Prostate gland (tissue), 2 donors: ENCODE measurements at places on chromosomes 12 and 14.

GRCh38 chr14:100065942-100066574, 836 bp downstream of the EVL start:
- DNase-seq: no peak

DNA sequence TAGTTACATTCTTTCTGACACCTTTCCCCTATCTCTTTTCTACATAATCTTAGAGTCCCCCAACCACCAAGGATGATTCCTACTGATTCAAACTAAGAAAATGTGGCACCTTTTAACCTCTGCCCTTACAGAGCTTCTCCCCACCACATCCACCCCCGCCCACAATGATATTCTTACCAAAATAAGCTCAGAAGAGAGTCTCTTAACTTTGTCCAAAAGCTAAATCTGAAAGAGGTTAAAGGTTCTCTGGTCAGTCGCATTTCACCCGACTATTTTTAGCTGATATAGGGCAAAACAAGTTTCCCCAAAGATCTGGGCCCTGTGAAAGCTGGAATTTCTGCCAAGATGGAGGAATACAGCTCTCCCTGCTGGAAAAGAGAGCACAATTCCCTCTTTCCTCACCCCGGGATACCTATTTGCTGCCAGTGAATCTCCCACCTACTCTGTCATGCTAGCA, 128.6 kb downstream of the ZFP36L1 start:
- no peak for DNase-seq

GRCh38 chr12:6257007-6257406, 53.5 kb upstream of the PLEKHG6 start:
- DNase-seq: no peak

- DNase-seq: no peak
Measured at GRCh38 chr14:105979446-105979845, 453.1 kb downstream of the TMEM121 start.

GRCh38 chr14:67559639-67560038, 26.5 kb downstream of the PLEKHH1 start:
- no peak for DNase-seq

GRCh38 chr14:91396013-91396660, 21.5 kb downstream of the CCDC88C start:
- DNase-seq: peak; percentile 92

DNA sequence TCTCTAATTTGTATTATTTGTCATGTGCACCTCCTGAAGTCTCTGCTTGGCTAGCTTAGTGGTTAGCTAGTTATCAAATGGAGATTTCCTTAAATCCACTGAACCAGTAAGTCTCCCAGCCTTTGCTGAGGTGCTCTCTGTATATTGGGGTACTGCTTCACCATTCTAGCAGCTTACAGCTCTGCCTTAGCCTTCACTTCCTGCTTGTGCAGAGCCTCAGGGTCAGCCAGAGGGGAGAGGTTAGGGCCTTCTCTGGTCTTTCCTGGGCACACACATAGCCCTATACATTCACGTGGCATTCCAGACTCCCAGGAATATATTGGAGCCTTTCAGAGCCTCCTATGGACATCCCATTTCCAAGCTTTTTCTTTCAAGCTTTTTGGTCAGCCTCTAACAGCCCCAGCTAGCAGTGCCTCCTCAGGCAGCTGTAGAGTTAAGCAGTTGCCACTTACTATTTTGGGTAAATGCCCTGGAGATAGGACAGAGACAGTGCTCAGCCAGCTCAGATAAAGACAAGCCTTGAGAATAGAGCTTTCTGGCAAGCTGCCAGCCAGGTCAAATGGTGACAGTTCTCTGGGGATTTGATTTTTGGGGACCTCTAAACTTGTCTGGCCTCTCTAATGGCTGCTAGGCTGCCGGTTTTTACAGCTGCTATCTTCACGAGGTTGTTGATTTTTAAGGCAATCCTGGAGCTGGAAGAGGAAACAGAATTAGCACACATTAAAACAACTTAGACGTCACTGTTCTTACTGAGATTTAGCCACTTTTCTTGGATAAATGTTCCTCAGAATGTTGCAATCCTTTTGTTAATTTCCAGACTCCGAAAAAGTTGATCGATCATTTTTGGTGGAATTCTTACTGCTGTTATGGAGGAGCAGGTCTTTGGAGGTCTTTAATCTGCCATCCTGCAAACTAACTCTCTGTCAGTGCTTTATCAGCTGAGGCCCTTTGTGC, 32.9 kb downstream of the FBXW8 start:
- DNase-seq: no peak

DNA sequence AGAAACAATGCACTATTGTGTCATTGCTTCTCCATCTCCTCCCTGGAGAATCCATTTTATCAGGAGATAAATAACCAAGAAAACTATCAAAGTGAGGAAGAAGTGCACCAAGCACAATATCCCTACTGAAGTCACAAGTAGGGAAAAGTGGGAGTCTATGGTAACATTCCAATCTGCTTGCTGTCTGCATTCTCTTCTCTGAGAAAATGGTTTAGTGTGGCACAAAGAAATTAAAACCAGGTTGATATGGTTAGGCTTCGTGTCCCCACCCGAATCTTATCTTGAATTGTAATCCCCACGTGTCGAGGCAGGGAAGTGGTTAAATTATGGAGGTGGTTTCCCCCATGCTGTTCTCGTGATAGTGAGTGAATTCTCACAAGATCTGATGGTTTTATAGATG, 209.7 kb downstream of the PRKD1 start:
- DNase-seq: no peak

GRCh38 chr12:104000807-104001434, 35.2 kb downstream of the TDG start:
- no peak for DNase-seq

DNA sequence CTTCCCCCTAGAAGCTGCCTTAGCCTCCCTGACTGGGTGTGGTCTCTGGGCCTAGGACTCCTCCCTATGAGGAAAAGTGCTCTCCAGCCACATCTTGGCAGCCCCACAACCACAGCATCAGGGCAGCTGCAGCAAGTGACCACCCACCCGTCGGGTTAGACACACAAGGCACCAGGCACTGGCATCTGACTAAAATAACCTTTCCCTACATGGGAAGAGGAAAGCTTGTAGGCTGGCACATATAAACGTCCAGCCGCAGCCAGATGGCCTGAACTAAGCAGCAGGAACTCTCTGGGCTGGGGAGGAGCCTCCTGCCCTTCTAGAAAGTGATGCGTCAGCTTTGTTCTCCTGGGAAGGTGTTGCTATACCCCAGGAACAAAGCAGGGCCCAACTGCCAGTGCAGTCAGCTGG, 328.7 kb downstream of the DPF3 start:
- DNase-seq: no peak

DNA sequence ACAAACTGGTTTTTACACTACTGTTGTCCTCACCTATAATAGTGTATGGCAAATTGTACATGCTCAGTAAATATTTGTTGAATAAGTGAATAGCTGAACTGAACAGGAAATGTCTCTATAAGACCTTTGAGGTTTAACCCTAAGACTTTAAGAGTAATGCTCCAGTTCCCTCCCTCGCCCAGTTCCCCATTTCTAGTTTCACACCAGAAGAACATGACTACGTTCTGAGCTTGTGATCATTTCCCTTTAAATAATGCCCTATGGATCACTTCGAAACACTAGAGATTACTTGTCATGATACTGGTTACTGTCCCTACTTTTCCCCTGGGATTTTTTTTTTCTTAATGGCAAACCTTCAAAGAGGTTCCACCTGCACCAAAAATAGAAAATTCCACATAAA, 69.3 kb downstream of the PRKD1 start:
- DNase-seq: no peak

GRCh38 chr14:99320621-99321235, 48.7 kb upstream of the BCL11B start:
- DNase-seq: no peak

GRCh38 chr12:77116277-77116676, 50.9 kb upstream of the E2F7 start:
- no peak for DNase-seq

- no peak for DNase-seq
Measured at GRCh38 chr12:124578445-124578844, 11.0 kb upstream of the NCOR2 start.

DNA sequence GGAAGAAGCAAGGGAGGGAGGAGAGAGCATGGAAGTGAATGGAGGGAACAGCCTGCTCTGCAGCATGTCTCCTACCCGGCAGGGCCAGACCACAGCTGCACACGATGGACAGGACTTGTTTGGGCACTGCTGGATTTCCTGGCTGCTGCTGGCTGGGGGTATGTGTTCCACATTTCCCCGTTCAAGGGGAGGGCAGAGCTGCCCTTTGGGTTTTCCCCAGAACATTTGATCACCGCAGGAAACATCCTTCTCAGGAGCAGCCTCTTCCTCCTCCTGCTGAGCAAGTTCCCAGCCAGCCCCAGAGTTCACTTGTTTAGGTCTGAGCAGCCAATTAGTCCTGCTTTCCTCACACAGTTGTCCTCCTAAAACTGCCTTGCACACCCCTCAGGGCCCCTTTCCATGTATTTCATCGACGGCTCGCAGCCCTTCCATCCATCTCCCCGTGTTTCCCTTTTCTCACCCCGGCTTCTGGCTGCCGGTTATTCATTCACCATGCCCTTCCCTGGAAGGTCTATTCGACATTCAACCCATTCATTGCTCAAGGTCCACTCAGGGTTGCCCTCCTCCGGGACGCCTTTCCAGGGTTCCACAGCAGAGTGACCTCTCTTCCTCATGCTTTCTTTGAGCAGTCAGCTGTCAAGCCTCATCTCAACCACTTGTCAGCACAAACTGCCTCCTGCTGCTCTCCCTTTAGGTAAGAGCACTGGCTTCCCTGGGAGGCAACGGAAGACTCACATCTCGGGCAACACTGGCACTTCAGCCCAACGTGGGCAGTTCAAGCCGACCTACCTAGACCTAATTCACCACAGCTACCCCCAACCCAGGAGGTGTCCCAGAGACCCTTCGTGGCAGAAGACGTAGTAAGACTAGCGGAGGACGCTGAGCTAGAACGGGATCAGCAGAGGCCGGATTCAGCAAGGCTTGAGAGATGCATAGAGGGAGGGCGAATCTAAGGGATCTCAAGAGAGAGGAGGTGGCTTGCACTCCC, 20.1 kb upstream of the ANO2 start:
- DNase-seq: no peak

DNA sequence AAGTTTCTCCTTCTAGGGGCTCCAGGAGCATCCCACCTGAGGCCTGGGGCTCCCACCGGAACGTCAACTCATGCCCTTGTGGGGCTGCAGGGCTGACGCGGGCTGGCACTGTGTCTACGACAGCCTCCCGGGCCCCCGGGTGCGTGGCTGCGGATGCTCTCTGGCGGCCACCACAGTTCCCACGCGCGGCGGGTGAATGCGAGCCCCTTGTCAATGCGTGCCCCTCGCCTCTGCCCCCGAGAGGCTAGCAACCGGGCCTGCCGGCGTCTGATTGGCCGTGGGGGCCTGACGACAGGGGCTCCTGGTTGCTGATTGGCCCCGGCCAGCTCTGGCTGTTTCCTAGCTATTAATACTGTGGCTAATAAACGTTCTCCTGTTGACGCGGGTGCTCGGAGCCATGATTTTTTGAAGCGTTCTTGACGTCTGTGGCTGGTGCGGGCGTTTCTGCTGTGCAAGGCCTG, 1.8 kb upstream of the MEG3 start:
- no peak for DNase-seq

- no peak for DNase-seq
Measured at GRCh38 chr12:67457778-67458665, 188.9 kb downstream of the CAND1 start.

- DNase-seq: no peak
Measured at GRCh38 chr14:24895243-24895583, 154.7 kb downstream of the STXBP6 start.

DNA sequence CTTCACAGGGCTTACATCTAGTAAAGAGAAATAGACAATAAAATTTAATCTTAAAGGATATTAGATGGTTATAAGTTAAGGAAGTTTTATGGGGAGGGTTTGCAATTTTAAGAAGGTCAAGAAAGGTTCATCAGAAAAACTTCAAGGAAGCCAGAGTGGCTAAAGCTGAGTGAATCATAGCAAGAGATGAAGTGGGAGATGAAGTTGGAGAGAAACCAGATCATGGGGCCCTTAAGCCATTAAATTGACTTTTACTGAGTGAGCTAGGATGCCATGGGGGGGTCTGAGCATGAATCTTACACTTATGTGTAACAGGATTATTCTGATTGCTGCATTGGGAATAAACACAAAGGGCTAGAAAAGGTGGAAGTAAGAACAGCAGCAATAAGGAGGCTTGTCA, 189.2 kb downstream of the LRIG3 start:
- DNase-seq: no peak

DNA sequence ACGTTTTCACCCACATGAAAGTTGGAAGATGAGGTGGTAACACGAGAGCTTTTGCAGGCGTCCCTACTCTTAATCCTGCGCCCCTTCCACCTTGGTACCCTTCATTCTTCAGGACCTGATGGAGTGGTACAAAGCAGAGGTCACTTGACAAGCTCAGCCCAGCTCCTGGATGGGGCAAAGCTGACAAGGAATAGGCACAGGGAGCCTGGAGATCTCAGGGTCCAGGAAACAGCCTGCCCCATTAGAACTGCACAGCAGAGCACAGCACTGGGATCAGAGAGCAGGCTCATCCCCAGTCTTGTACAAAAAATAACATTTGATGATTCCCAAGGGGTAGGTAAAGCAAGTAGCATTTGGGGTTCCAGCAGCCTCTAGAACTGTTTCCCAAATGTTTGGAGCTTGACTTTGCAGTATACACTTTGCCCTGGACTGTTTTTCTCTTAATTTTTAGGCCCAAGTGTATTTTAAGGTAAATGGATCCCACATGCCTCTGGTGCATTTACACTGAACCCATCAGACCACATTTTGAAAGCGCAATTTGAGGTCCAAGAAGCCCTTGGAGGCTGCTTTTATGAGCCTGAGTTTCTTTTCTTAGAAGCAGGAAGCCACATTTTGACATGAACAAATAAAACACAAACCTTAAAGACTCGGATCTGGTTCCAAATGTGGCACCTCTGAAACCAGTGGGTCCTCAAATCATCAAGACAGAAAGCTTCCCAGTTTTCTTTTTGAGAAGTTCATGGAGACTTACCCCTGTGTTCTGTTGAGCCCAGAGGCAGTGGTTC, 633 bp downstream of the TC2N start:
- DNase-seq: no peak

DNA sequence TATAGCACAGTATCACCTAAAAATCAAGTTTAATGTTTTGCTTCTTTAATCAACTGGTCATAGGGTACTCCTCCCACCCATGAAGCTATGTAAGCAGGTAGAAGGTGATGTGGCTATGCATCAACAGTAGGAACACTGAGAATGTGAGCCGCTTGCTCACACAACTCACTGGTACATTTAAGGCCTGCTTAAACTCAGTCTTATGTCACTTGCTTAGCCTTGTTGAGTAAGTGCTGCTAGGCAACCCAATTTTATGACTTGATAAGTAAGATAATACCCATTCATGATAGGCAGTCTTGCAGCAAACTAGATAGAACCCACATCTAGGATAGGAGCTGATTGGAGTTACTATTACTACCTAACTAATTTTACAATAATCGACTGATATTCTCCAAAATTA, 70.0 kb upstream of the BMP4 start:
- DNase-seq: no peak

- DNase-seq: no peak
Measured at GRCh38 chr14:90536511-90537191, 139.8 kb downstream of the CALM1 start.

DNA sequence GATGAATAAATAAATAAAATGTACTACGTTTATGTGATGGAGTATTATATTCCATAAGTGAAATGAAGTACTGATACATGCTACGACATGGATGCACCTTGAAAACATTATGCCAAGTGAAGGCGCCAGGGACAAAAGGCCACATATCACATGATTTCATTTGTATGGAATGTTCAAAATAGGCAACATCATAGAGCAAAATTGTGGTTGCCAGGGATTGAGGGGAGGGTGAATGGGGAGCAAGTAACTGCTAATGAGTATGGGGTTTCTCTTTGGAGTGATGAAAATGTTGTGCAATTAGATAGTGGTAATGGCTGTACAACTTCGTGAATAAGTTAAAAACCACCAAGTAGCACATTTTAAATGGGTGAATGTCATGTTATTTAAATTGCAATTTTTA, 132.8 kb downstream of the SLC38A4 start:
- no peak for DNase-seq
